Activated CD4-positive, CD25-positive, alpha-beta regulatory T cell treated with anti-CD3 and anti-CD28 coated beads, Interleukin-2, amount 50 U/mL, for 24 hours (primary cell): ENCODE measurements at places on chromosomes 3 and 15.
A peak's percentile ranks its signal among the peaks of the same experiment; 100 is the strongest.

DNA sequence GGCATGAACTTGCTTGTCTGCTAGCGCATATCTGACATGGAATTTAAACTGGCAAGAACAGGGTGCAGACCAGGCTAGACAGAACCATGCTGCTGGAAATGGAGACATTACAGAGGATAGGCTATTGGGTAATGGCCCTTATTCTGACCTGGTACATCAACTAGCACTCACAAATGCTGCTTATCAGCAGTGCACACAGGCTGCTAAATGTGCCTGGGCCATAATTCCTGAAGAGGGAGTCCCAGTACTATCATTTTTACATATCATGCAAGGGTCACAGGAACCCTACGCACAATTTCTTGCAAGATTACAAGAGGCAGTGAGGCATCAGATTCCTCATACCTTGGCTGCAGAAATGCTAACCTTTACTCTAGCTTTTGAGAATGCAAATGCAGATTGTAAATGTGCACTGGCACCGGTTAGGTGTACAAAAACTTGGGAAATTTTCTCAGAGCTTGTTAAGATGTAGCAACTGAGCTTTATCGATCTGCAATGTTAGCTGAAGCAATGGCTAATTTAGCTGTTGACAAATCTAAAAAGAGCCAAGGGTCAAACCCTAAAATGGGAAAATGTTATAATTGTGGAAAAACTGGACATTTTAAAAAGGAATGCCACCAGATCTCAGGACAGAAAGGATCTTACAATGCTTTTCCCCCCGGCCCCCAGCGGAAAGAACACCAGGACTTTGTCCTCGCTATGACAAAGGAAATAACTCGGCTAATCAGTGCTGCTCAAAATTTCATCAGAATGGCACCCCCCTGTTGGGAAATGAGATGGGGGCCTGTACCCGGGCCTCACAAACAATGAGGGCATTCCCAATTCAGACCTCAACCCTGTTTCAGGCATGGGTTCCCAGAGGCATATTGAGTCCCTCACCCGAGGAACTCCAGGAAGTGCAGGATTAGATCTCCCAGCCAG, 21.1 kb downstream of the CCRL2 start:
- no peak for ATAC-seq

GRCh38 chr15:39743611-39744010, 39.0 kb downstream of the FSIP1 start:
- ATAC-seq: no peak

GRCh38 chr3:120506828-120507774, 56.3 kb upstream of the FSTL1 start:
- ATAC-seq: no peak

- no peak for ATAC-seq
Observed at GRCh38 chr15:88727439-88727838, 75.8 kb upstream of the ACAN start.

DNA sequence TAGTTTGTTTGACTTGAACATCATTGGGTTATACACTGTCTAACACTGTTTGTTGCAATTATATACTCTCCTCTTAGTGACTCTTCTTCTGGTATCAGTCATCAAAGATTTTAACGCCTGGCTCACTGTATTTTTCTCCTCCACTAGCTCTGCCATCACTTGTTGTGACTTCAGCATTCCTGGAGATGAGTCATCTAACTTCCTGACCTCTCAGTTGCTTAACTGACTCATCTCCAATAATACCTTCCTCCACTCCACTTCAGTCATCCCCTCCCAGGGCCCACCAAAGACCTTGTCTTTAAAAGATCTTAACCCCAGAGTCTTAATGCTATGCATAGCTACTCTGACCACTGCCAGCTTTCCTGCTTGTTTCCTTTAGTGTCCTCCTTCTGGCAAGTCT, 28.6 kb upstream of the CLSTN2 start:
- no peak for ATAC-seq

DNA sequence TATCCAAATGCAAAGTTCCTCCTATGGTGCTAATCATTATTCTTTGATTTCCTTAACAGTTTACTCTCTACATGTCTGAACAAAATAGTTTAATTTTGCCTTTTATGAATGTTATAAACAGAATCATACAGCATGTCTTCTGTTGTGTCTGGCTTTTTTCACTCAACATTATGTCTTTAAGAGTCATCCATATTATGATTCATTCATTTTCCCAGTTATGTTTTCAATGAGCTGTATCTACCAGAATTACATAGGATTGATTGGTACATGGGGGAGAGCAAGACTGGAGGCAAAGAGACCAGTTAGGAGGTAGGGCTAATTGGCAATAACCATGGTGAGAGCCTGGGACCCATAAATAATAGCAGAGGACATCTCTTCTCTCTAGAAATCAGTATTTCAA, 16.6 kb upstream of the RAP2B start:
- ATAC-seq: no peak

DNA sequence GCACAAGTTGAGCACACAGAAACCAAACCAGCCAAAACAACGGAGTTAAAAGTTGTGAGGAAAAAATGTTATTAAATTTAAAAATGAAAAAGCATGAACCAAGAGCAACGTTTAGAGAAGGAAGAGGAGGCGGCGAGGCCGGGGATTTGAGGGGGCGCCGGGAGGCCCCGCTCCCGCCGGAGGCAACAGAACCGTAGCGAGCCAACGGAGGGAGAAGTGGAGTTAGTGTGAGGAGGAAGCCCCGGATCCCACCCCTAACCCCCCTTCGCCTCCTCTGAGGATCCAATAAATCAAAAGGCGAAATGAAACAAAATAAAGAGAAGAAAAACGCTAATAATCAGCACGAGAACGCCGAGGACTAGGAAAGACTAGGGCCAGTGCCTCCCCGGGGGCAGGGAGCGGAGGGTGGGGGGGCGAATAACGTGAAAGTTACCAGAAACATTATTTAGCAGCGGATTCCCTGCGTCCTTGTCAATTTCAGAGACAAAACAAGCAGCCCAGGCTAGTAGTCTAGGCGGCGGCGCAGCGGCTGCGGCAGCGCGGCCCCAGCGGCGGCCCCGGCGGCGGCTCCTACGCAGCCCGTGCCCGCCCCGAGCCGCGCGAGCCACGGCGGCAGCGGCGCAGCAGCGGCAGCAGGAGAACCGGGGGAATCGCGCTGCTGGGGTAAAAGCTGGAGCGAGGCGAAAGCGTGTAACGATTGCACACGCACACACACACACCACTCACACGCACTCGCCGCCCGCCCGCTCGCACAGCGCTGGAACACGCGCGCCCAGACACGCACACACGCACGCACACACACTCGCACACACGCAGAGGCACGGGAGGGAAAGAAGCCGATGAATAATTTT, 1.7 kb downstream of the MEIS2 start:
- peak; percentile 61 for ATAC-seq

GRCh38 chr3:146503461-146504202, 34.3 kb upstream of the PLSCR2 start:
- ATAC-seq: peak; percentile 48

GRCh38 chr3:185815391-185816282, 9.2 kb downstream of the IGF2BP2 start:
- ATAC-seq: no peak

- no peak for ATAC-seq
Observed at GRCh38 chr3:100717063-100717462, 7.8 kb downstream of the TFG start.

DNA sequence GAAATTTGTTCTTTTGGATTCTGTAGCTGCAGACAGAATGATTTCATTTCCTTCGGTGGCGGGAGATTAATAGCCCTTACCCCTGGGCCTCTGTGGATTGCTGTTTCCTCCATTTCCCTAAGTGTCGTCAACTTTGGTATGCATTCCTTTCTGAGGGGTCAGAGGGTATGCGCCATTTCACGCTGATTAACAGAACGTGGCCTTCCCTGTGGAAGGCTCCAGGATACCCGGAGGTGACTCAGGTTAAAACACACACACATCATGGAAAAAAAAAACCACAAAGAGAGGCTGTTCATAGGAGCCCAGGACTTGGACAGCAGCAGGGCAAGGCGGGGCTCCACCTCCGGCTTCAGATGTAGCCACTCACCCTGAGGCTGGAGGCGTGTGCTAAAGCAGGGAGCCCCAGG, 51.9 kb downstream of the EPHB1 start:
- ATAC-seq: no peak

DNA sequence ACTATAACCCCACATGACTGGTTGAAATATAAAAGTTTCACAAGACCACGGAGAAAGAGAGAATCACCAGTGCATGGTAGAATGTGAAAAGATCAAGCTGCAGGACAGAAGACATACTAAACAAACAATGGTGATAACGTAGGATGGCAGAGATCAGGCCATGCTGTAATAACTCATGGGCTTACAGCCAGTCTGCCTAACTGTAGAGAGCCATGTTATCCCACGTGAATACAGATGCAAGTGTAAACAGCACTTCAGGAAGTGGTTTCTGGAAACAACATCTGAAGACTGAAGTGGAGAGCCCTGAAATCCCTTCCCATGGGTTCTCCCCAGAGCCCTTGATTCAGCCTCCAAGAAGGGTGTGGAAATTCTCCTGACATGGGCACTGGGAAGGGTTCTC, 103.2 kb upstream of the SLCO2A1 start:
- no peak for ATAC-seq

- no peak for ATAC-seq
Observed at GRCh38 chr15:49923671-49924070, 195.4 kb downstream of the ATP8B4 start.

- ATAC-seq: no peak
Observed at GRCh38 chr3:137787529-137787928, 23.4 kb downstream of the SOX14 start.

GRCh38 chr15:25641762-25642161, 202.9 kb upstream of the UBE3A start:
- no peak for ATAC-seq

DNA sequence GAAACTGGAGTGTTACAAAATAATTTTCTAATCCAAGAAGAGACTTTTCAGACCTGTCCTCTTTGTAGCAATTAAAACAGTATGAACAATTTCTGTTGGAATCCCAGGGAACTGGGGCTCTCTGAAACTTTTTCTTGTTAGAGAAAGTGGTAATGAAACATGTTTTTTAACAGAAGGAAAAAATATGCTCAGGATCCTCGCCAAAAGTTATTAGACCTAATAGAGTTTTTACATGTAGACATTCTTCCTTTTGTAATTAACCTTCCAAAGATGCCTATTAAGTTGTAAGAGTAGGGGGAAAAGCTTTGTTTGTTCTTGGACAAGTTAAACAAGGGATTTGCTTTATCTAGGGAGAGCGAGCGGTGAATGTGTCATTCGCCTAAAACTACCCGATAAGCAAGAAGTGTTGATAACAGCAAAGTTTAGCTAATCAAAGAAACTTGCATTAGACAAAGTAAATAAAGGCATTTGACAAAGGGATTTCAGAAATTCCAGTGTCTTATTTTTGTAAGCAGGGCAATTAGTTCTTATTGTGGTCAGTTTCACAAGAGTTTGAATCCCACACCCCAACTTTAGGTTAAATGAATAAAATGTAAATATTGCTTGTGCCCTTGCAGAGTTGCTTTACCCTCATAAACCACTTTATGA, 2.3 kb downstream of the RARB start:
- ATAC-seq: no peak

DNA sequence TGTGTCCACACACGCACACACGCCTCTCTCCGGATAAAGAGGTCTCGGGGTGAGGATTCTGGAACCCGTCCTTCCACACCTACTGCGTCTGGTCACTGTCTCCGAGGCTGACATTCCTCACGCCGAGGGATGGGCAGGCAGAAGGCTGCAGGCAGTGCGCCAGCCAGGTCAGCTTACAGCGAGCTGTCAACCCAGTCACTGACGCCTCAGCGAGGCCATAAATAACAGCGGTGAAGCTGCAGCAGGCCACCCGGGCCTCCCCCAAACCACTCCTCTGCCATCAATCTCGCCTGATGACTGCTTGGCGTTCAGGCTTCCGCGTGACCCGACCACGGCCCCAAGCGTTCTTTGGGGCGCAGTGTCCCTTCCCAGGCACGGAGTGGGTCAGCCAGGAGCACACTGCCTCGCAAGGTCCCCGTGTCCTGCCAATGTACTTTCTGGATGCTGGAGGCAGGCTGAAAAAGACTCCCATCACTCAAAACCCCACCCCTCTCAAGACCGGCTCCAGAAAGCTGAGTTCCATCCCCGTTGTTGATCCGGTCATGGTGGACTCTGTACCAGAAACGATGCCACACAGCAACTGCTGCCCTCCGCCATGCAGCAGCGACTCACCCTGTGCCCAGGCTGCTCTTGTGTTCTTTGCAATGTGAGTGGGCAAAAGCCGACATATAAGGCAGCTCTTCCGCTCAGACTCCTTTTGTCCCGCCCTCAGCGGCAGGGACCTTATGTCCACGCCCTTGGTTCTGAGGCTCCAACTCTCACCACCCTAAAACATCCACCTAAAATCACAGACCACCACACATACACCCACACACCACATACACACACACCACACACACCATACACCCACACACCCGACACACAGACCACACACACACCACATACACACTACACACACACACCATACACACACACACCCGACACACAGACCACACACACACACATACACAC, 27.1 kb downstream of the CPN2 start:
- ATAC-seq: peak; percentile 70

- ATAC-seq: no peak
Observed at GRCh38 chr15:59746777-59747176, 57.7 kb upstream of the BNIP2 start.

DNA sequence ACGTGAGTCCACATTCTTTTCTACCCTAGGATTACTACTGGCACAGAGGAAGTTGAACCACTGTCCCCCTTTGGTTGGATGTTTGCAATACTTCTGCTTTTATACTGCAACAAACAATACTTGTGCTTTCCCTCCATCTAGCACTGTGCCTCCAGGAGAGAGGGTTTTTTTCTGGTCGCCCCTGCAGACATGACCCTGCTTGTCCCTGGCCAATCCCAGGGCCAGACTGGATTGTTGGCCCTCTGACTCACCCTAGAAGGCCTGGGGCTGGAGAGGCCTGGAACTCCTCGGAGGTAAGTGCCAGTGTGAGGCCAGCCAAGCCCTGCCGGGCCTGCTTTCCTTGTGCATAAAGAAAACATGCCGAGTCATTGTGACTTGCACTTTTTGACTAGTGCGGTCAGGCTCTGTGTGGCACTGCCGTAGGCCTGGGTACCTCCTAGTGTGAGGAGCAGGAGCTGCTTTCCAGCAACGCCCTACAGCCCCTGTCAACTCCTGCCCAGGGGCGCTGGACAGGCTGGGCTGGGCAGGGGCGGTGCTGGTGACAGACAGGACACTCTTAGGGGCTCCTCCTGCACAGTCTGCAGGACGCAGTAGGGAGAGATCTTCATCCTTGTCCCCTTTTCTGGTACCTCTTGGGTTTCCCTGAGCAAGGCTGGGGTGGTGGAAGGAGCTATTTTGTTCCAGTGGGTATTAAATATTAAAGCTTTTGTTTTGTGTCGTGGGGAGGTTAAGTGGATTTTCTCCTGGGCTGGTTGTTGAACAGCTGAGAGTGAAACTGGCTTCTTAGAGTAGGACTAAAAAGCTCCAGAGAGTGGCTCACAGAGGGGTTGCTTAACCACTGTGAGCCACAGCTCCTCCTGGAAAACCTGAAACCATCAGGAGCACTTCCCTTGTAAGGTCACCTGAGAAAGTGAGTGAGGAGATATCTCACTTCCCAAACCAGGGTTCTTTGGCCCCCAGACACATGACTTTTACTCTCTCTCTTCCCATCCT, 14.4 kb upstream of the TKT start:
- ATAC-seq: peak; percentile 62
